Aorta (tissue), 5 donors: ENCODE measurements at places on chromosomes 7 and 10. TPM values are rescaled to one million over a fixed set of nuclear protein-coding genes. Genes with fewer than 3 reads are reported as not detected.
A peak's percentile ranks its signal among the peaks of the same experiment; 100 is the strongest.

GRCh38 chr10:97393034-97393573 is 8.0 kb downstream of the RRP12 start:
- DNase-seq = no peak

DNA sequence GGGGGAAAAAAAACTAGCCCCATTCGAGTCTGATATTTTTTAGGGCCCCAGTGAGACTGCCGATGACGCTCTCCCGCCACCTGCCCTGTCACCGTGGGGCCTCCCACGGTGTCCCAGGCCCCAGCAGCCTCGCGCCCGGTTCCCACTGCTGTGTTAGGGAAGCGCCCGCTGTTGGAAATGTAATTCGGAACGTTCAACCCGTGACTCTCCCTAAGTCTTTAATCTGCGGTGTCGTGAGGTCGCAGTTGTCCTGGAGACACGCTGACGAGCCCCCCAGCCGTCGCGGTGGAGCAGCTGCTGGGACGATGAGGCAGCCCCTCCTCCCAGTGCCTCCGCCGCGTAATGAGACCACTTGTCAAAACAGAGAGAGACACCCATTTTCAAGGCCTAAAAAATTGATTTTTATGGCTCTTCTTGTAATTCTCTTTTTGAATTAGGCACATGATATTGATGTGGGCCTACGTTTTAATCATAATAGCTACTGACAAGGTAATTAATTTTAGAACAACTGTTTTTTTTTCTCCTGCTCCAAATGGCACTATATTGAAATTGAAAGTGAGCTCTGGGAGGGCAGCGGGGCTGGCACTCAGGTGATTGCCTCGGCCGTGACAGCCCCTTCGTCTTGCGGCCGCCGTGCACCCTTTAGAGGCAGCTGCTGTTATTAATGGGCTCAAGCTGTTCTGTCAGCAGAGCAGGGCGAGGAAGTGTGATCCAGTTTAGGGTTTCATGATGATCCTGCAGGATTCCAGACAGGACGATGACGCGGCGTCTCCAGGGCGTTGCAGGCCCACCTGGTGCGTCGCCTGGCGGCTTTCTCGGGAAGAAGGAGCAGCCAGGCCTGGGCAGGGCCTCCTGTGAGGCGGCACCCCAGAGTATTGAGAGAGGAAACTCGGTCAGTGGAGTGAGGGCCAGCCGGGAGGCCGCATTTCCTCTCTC is 63.3 kb downstream of the NKX6-2 start:
- DNase-seq = no peak

- DNase-seq = no peak
These were observed 54.4 kb upstream of the TMEM273 start for GRCh38 chr10:49242604-49243003.

DNA sequence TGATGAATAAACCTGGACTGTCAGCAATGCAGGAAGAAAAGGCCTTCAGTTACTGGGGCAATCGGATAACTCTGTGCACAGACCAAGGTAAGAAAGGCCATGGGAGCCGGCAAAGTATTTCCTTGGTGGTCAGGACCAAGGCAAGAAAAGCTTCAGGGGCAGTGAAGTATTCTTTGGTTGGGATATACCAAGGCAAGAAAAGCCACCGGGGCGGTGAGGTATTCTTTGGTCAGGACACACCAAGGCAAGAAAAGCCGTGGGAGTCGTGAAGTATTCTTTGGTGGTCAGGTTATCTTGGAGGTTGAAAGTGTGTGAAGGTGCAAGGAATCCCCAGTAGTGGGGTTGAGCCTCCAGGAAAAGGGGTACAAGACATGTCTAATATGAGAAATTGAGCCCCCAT is 295.0 kb upstream of the GALNT17 start:
- no peak for DNase-seq

DNA sequence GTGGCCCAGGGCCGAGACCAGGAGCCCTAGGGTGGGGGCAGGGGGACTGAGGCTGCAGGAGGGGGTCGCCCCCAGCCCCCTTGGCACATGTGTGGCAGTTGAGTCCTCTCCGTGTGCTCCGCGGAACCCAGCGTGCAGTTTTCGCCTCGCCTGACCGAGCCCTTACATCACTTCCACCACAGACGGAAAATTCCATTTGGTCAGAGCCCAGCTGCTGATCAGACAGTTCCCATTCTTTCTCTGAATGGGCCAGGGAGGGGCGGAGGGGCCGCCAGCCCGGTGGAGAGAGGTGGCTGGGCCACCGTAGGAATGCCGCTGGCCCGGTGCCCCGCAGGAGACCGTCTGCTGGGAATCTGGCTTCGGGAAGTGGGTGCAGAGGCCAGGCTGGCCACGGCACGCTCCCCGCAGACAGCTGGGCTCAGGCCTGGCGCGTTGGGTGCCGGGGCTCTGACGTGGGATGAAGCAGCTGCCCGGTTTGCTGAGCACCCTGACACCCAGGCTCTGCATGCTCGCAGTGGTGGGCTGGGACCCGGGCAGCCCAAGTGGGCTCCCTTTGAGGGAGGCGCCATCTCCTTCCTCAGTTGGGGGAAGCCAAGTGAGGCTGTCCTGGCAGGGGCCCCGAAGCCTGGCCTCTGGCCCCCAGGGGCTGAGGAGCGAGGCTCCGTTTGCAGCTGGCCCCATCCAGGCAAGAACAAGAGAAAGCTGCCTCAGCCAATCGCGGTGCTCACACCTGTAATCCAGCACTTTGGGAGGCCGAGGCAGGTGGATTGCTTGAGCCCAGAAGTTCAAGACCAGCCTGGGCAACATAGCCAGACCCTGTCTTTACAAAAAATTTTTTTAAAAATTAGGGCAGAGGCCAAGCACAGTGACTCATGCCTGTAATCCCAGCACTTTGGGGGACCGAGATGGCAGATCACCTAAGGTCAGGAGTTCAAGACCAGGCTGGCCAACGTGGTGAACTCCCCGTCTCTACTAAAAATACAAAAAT is 9.9 kb downstream of the TTYH3 start:
- peak; percentile 96 for DNase-seq

GIMAP1 gene
- 0.95 TPM for polyA plus RNA-seq

TUBB8 gene
- not detected for polyA plus RNA-seq

TMED4 gene
- 77.0 TPM for polyA plus RNA-seq
